DND-41 (cell line): ENCODE measurements at places on chromosomes 6 and 20.

DNA sequence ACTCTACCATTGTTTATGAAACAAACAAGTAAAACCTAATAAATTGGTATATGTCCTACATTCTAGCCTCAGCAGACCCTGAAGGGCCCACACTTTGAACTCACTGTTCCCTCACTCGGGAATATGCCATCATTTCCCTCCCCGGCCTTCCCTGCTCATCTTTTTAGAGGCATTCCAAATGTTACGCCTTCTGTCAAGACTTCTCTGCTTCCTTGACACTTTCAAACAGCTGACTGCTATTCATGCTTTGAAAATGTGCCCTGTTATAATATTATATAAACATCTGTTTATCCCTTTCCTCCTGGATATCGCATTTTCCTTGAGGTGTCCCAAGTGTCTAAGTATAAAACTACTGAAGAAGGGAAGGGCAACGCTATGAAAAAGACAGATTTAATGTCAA lies 249.5 kb upstream of the THEMIS start:
- no peak for DNase-seq

DNA sequence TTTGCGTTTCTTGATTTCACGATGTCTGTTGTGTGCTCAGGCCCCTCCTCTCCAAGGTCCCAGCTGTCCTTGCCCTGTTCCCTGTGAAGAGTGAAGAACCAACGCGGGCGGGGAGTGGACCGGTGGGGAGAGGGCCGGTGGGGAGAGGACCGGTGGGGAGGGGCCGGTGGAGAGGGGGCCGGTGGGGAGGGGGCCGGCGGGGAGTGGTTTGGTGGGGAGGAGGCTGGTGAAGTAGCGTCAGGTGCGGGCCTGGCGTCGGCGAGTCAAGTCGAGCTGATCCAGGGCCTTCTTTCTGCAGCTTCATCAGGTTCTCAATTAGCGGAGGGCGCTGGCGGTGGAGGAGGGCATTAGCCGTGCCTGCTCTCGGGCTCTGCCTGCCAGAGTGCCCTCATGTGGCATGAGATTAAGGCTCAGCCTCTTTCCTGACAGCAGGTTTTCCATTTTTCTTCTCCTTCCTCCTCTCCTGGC lies 21.2 kb upstream of the BHLHE23 start:
- no peak for DNase-seq

GRCh38 chr6:53734473-53735299 lies 60.1 kb upstream of the LRRC1 start:
- peak; percentile 92 for DNase-seq

DNA sequence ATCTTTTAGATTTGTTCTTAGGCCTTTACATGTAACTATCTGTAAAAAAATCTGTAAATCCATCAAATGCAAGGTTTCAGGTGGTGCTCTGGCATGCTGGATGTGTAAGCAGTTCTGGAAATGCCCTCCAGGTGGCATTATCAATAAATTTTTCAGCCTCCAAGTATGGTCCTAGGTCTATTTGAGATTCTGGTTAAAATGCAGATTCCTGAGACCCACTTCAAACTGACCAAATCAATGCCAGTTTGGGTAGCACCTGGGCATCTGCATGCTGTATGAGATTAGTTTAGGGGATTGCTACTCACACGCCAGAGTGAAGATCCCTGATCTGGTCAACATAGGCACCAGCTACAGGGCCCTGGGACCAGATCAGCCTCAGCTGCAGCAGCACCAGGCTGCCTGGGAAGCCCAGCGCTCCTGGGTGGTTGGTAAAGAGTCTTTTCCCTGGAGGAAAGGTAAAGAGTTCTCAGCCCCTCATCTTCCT lies 507.3 kb upstream of the CITED2 start:
- DNase-seq, result peak; percentile 15

GRCh38 chr6:148667395-148667794 lies 79.4 kb upstream of the UST start:
- DNase-seq, result no peak

GRCh38 chr6:159655409-159655988 lies 37.5 kb downstream of the SOD2 start:
- DNase-seq, result no peak

- DNase-seq, result no peak
Measured at GRCh38 chr6:163679753-163680152, 265.2 kb downstream of the QKI start.

DNA sequence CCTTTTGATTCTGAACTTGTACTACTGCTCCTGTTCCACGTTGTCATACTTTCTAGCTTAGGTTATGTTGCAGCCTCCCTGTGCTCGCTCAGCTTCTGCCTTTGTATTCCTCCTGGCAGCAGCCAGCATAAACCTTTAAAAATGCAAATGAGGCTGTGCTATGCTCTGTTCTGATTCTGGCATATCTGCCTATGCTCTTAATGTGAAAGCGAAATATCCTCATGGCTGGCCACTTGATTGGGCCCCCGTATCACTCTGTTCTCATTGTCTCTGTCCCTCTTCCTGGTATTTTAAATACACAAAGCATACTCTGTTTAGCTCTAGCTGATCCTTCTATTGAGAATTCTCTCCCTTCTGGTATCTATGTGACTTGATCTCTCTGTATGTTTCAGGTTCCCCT lies 139.0 kb downstream of the JARID2 start:
- no peak for DNase-seq

- no peak for DNase-seq
Measured at GRCh38 chr6:8432614-8433013, 2.7 kb downstream of the SLC35B3 start.

- no peak for DNase-seq
Measured at GRCh38 chr6:169220068-169220964, 33.3 kb downstream of the THBS2 start.

- no peak for DNase-seq
Measured at GRCh38 chr6:72288592-72288991, 333.3 kb upstream of the KCNQ5 start.

- DNase-seq, result peak; percentile 89
Measured at GRCh38 chr6:32984622-32985389, 16.4 kb downstream of the BRD2 start.

GRCh38 chr20:18719426-18719825 lies 94.2 kb upstream of the SCP2D1 start:
- no peak for DNase-seq

DNA sequence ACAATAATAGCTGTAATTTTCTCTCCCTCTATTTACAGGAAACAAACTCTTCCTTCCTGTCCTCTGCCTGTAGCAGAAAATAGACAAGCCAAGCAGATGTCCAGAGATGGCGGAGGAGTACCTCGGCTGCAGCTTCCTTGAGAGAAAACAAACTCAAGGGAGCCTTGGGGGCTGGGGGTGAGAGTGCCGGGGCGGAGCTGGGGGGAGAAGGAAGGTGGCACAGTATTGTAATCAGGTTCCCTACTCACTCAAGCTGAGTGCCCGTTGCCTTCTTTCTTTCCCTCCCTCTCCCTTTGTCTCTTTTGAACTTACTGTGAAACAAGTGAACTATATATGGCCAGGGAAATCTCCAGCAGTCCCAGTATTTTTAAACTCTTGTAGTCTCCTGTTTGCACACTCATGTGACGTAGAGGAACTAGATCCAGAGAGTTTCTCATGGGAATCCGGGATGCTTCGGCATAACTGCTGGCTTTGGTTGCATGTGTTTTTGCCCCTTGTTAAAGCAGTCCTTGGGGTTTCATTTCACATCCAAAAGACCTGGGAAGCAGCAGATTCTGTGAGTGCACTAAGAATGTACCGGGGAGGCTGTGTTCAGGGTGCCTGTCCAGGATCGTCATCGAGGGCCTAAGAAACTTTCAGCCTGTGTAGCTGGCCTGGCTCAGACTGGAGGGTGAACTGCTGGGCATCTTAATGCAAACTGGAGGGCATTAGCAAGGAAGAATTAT lies 44.6 kb upstream of the HDDC2 start:
- DNase-seq, result no peak

DNA sequence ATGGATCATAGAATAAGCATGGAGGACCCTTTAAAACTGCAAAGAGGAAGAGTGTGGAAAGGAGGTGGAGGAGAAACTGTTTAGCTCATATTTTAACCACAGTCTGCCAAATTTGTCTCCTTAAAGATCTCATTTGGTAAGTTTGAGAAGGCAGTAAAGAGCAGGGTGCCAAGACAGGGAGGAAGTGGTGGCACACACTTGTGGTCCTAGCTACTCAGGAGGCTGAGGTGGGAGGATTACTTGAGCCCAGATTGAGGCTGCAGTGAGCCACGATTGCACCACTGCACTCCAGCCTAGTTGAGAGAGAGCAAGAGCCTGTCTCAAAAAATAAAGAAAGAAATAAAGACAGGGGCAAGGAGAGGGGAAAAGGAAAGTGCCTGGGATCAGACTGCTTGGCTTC lies 16.8 kb upstream of the DCBLD1 start:
- no peak for DNase-seq

DNA sequence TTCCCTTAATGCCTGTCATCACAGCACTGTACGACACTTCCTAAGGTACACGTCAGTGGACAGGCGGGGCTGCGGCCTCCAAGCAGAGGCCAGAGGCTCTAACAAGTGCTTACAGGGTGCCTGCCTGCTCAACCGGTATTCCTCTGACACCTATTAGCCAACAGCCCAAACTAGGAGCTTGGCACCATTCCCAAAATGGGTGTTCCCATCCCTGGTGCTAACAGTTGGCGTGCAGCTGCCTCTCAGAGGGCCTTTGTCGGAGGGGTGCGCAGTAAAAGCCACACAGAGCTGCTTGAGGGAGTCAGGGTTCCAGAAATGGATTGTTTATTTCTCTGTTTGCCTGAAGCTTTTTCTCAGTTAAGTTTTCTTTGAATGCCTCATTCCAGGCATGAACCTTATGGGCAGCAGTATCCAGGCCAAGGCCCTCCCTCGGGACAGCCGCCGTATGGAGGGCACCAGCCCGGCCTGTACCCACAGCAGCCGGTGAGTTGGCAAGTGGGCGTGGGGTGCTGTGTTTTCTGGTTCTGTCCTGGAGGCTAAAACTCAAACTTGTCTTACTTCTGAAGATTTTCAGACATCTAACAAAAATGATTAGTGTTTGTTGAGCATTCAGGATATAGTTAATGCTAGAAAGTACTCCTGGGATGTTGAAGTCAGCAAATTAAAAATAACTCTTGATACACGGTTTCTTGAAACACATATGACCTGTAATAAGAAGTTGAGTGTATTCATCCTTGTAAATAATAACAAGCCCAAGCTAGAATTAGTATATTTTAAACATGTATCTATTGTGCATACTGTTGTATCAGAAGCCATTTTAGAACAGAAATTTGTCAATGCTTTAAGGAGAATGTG lies 124.7 kb downstream of the TMEM242 start:
- no peak for DNase-seq

DNA sequence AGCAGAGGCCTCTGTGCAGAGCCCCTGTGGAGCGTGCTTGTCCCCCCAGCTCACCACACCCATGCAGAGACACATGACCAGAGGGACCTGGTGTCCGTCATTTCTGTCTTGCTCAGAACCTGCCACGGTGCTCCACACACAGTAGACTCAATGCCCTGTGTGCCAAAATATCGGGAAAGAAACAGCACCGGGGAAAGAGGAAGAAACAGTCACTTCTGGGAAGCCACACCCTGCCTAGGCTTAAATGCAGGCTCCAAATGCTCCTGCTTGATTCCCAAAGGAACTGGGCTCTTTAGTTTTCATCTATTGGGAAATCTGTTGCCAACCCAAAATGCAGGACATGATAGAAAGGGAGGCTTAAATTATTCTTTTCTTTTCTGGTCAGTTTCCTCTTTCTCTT lies 503.9 kb downstream of the CD83 start:
- no peak for DNase-seq

GRCh38 chr6:9009931-9010330 lies 574.6 kb upstream of the SLC35B3 start:
- DNase-seq, result no peak

GRCh38 chr6:33000055-33000454 lies 9.3 kb downstream of the HLA-DOA start:
- DNase-seq, result peak; percentile 46

DNA sequence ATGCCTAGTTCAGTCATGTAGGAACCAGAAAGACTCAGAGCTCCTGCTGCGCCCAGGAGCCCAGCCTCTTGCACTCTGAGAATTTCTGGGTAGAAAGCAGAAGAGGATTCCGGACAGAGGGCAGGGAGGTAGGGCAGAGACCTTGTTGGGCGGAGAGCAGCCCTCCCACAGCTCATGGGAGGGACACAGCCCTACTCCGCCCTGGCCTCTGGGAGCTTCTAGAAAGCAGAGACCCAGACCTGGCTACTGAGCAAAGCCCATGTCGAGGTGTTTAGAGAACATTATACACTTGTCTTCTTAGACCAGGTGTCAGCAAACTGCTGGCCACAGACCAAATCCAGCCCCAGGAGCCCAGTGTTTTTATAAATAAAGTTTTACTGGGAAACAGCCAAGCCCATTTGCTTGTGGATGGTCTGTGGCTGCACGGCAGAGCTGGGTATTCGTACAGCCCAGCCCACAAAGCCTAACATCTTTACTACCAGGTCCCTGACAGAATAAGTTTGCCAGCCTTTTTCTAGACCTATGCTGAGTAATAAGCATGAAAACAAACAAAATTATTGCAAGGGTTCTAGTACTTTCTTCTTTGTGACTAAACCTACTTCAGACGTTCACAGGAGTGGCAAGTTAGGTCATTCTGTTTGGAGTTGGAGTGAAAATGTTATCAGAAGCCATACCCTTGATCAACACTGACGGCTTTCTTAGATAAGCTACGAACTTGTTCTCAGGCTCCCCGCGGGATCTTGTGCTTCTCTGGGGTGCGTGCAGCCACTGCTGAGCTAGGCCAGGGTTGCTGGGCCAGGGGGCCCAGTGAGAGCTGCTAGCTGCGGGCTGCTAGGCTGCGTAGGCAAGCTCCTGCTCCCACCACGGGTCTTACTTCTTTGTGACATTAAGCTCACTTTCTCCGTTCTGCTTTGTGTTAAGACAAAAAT lies 235.1 kb upstream of the FOXQ1 start:
- DNase-seq, result no peak

GRCh38 chr6:1855890-1856289 lies 246.2 kb downstream of the FOXC1 start:
- DNase-seq, result no peak

DNA sequence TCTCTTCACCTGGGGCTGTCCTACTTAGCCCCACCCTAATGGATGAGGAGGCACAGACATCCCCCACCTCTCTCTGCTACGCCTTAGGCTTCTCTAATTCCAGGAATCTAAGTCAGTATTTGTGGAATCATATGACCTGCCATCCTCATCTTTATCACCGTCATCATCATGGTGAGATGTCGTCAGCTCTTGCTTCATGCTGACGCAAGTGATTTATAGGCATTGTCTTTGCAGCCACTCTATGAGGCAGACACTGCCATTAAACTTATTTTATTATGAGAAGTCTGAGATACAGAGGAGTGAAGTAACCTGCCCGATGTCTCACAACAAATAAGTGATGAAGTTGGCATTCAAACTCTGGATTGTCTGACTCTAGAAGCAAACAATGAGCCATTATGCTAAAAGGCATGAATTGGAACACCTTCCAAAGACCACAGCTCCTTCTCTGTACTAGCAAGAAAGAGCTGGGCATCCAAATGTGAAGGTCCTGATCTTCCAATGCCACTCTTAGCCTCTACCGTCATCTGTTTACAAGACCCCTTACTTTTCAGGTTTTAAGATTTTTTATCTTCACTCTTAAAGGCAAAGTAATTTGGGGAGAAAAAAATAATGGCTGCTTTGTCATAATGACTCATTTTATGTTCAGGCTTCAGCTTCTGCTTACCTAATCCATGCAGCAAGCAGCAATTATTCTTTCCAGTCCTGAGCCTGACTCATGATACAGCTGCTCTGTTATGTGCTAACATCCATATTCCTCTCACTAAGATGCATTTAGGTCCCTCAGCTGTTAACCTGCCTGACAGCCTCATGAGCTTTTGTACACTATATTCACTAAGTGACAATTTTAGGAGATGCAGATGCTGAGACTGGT lies 113.7 kb upstream of the BCLAF1 start:
- DNase-seq, result no peak
